Uterus (tissue), 4 donors: ENCODE measurements at places on chromosomes 5 and 9.

DNA sequence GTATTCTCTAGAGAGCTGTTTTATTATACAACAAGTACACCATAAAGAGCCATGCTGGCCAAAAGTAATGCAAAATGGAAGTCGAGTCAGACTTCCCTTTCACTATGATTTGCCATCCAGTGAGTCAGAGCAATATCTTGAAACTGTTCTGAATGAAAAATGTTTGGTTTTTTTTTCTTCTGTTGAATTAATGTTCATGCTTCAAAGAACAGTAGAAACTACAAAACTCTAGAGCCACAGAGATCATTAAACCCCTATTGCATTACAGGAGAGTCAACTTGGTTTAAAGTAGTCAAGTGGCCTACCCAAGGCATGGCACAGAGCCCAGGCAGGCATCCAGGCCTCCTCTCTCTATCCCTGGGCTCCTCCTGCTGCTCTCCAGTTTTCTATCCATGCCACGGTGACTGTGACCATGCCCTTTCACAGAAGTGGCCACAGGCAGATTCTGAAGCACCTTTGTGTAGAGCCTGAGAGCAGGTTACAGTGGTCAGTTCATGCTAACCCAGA is 358.9 kb downstream of the DEPDC1B start:
- DNase-seq = no peak

DNA sequence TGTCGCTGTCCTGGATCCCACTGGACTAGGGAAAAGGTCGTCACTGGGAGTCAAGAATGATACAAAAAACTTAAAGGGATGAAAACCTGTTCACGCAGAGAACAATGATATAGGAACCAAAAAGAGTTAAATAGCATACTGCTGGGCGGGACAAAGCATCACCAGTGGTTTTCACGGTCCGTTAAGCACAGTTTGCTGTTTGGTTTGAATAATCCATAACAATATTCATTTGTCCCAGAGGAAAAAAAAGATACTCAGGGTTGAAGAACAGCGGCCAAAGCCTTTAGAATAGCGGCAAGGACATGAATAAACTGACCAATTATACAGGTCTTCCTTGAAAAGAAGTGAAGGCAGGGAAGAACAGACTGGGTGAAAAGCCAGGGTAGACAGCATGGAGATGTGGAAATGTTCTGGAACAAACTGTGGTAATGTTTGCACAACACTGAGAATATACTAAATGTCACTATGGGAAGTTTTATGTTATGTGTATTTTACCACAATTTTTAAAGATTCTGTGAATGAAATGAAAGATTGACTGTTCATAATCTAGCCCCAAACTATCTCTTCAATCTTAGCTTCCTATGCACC is 60.8 kb downstream of the MTMR12 start:
- DNase-seq = no peak

DNA sequence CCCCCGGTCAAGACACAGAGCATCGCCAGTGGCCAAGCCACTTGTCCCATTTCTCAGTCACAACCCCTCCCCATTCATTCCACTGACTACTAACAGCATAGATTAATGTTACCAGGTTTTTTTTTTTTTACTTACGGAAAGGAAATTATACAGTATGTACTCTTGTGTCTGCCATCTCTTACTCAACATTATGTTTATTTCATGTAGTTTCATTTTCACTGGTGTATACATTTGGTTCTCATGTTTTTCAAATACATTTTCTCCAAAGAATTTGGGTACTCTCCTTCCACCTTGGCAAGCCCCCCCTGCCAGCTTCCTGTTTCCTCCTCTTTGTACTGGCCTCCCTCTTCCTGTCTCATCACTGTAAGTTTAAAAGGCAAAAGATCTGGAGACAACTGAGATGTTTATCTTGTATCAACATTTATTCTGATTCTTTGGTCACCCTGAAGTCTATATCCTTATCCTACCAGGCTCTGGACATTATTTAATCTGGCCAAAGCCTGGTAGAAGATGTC is 207.3 kb downstream of the SAXO1 start:
- no peak for DNase-seq

GRCh38 chr9:99105152-99106043 is 485 bp downstream of the TGFBR1 start:
- peak; percentile 65 for DNase-seq

DNA sequence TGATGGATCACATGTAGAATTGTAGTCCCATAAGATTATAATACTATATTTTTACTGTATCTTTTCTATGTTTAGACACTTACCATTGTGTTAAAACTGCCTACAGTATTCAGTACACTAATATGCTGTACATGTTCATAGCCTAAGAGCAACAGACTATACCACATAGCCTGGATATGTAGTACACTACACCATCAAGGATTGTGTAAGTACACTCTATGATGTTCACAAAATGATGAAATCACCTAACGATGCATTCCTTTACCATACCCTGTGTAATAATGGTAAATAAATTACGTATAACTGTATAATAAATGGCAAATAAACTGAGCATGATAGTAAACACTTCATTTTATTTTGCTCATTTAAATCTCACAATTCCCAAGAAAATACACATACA is 60.3 kb downstream of the RICTOR start:
- no peak for DNase-seq

GRCh38 chr5:154276261-154276972 is 85.9 kb downstream of the GALNT10 start:
- no peak for DNase-seq
